Activated naive CD4-positive, alpha-beta T cell (primary cell): ENCODE measurements at places on chromosomes 6 and 20.

- no peak for DNase-seq
Measured at GRCh38 chr20:33423141-33423834, 20.3 kb downstream of the SNTA1 start.

- no peak for DNase-seq
Measured at GRCh38 chr20:17129089-17129488, 97.8 kb upstream of the PCSK2 start.

DNA sequence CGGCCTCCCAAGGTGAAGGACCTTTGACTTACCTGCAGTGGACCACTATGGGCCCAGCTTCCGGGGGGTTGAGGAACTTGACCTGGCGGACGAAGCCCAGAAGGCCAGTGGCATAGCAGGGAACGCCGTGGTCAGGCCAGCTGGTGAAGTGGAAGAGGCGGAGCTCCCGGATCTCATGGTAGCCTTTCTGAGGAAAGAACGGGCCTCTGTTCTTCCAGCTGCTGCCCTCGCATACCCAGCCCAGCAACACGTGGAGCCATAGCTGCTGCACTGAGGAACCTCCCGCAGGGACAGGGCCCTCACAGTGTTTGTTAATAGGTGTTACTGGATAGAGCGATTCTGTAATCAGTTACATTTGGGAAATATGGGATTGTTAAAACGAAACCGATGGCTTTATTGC is 492.1 kb upstream of the CHD6 start:
- no peak for DNase-seq

DNA sequence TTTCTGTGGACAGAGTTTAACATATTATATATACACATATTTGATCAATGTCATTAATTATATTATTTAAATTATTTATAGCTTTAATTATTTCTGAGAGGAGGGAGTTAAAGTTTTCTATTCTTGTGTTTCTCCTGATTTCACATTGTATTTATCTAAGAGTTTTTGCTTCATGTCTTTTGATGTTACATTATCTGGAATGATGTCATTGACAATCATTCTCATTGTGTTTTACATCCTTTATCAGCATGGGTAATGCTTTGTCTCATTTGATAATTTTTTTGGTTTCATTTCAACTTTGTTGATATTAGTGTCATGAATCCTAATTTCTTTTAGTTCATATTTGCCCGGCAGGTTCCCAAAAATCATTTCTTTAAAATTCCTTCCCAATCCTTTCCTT is 56.7 kb upstream of the TOX2 start:
- DNase-seq = no peak

DNA sequence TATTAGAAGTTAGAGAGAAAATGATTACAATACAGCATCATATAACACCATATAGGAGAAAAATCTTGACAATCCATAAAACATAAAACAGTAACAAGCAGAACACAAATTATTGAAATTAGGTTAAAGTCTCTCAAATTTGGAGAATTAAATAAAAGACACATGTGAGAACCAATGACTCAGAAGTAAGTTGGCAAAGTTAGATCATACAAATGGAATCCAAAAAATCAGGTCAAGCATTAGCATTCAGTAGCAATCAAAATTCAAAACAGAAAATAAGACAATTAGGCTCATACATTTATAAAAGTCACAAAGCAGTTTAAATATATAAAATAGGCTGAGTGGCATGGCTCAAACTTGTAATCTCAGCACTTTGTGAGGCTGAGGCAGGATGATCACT is 775.6 kb downstream of the PHF3 start:
- DNase-seq = no peak

DNA sequence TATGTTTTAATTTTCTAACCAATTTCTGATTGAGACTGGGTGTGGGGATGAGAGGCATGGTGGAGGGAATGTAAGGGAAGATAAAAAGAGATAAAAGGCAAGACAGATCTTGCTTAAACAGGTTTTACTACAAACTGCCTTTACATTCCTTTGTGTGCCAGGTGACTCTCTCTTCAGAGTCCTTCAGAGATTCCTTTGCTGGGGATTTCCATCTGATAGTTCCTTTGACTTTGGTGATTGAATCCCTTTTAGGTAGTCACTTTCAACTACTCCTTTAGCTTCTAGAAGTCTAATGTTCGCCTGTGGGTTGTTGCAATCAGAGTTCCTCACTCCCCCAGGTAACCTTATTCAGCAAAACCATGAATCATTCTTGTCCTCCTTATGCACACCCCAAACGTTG is 283.3 kb upstream of the MANEA start:
- DNase-seq = no peak

- DNase-seq = no peak
Measured at GRCh38 chr20:3102575-3103368, 18.2 kb upstream of the AVP start.

GRCh38 chr20:37231947-37232630 is 29.5 kb downstream of the GHRH start:
- DNase-seq = no peak

DNA sequence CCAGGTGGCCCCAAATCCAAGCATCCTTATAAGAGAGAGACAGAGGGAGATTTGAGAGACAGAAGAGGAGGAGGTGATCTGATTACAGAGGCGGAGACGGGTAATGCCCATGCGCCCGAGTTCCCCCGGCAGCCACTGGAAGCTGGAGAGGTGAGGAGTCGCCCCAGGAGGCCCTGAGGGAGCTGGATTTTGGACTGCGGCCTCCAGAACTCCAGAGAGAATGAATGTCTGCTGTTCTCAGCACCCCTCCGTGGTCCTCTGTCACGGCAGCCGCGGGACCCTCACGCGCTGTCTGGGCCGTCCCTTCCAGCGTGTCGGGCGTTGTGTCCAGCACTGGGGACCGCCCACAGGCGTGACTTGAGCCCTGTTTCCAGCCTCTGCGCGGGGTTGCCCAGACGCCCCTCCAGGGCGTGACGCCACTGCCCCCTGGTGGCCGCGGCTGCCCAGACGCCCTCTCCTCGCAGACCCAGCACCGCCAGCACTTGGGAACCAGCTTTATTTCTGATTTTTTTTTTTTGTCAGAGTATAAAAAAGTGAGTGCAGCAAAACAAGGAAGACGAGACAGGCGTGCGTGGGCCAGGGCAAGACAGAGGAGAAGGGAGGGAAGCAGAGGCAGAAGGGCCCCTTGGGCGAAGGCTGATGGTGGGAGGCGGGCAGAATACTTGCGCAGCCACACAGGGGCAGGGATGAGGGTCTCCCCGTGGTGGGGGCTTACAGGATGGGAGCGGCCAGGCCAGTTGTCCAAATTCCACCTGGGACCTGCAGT is 4.1 kb upstream of the ZNF512B start:
- peak; percentile 49 for DNase-seq

- DNase-seq = no peak
Measured at GRCh38 chr20:1364106-1364505, 28.7 kb downstream of the FKBP1A start.

GRCh38 chr20:6165346-6165745 is 42.5 kb upstream of the FERMT1 start:
- no peak for DNase-seq

GRCh38 chr6:157558049-157558448 is 177.1 kb downstream of the ZDHHC14 start:
- DNase-seq = no peak

DNA sequence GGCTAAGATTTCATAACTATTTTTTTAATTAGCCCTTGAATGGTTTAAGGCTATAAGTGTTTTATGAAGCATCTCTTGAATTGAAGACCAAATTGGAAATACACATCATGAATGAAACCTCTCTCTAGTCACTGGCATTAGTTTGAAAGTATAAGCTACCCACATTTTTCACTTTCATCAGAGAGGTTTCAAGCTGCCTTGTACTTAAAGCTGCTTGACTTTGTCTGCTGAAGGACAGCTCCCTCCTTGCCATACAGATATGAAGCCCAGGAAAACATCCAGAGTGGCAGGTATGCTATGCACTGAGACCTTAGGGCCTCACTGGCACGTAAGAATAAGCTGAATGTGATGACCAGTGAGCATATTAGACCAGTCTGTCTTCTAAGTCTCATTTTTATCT is 62.7 kb downstream of the ELOVL2 start:
- no peak for DNase-seq

DNA sequence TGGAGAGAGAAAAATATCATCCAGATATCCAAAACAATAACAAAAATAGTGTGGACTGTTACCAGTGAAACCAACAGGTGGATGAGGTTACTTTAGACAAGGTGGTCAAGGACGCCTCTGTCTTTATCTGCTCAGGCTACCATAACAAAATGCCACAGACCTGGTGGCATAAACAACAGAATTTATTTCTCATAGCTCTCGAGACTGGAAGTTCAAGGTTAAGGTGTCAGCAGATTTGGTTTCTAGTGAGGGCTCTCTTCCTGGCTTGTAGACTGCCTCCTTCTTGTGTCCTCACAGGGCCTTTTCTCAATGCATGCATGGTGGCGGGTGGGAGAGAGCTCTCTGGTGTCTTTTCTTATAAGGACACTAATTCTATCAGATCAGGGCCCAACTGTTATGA is 21.1 kb upstream of the LBP start:
- DNase-seq = no peak

DNA sequence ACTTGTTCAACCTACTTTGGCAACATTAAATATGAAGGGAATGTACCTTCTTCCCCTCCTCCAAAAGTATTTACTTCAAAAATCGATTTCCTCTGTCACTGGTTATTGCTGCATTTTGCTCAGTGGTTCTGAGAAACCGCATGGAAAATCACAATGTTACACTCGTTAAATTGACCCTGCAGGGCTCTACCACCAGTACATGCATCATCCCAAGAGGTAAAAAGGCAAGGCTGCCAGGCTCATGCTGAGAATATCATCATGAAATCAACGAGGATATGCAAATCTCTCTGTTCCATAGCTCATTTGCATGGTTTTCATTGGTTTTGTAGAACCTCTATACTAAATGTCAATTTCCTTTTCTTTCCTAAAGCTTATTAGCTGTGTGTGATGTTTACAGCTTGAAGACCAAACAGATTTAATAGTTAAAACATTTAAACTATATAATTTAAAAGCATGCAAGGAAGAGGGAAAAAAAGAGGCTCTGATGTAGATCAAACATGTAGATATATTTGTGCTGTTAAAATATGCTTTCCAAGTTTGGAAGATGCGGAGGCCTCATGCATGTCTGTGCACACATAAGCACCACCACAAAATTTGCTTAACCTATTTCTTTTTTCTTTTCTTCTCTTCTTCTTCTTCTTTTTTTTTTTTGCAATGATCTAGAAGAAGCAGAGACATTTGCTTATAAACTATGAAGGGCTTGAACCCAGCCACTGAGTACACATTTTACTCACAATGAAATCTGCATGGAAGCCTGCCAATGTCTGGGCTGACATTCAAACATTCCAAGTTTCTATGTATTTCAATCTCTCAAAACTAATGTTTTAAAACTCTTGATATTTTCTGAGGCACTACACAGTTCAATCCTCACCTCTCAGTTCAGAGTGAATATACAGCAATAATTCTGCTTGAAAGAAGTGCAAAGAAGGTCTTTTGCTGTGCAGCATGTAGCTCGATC is 194.0 kb downstream of the GMPR start:
- no peak for DNase-seq

- no peak for DNase-seq
Measured at GRCh38 chr20:58584051-58584824, 66.8 kb upstream of the STX16 start.

DNA sequence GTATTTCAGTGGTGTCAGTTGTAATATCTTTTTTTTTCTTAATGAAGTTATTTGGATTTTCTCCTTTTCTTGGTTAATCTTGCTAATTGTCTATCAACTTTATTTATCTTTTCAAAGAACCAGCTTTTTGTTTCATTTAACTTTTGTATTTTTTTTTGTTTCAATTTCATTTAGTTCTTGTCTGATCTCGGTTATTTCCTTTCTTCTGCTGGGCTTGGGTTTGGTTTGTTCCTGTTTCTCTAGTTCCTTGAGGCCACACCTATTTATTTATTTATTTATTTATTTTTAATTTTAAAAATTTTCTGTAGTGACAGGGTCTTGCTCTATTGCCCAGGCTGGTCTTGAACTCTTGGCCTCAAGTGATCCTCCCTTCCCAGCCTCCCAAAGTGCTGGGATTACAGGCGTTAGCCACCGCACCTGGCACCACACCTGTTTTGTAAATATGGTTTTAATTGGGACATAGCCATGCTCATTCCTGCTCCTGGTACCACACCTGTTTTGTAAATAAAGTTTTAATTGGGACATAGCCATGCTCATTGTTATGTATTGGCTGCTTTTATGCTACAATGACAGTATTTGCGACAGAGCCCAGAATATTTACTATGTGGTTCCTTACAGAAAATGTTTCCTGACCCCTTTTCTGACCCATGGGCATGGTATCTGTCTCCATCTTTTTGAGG is 22.2 kb downstream of the KDM1B start:
- DNase-seq = no peak

GRCh38 chr6:33716890-33717632 is 5.6 kb upstream of the UQCC2 start:
- DNase-seq = no peak

DNA sequence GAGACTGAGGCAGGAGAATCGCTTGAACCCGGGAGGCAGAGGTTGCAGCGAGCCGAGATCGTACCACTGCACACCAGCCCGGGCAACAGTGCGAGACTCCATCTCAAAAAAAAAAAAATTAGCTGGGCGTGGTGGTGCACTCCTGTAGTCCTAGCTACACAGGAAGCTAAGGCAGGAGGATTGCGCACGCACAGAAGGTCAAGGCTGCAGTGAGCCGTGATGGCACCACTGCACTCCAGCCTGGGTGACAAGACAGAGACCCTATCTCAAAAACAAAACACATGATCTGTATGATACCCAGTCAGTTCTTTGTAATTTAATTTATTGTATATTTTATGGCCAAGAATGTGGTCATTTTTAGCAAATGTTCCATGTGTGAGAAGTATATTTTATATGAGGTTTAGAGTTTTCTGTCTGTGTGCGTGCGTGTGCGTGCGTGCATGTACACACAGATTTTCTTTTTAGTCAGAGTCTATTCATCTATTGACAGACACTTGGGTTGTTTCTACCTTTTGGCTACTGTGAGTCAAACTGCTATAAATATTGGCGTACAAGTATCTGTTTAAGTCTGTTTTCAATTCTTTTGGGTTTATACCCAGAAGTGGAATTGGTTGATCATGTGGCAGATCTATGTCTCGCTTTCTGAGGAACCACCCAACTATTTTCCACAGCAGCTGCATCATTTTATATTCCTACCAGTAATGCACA is 22.2 kb upstream of the MYL9 start:
- no peak for DNase-seq

DNA sequence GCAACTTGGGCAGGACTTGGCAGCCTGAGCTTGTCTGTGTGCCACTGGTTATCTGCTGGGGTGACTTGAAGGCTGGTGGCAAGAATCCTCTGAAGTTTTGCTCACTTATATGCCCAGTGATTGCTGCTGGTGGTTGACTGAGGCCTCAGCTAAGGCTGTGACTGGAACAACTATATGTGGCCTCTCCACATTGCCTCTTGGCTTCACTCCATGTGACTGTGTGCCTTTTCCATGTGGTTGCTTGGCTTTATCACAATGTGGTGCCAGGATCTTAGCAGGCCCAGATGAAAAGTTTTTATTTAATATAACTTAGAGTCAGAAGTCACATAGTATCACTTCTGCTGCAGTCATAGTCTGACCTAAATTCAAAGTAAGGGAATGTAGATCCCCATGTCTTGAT is 104.5 kb downstream of the ADAT2 start:
- no peak for DNase-seq

- no peak for DNase-seq
Measured at GRCh38 chr6:150201285-150201684, 58.4 kb downstream of the PPP1R14C start.

- DNase-seq = no peak
Measured at GRCh38 chr20:11447371-11448100, 470.2 kb upstream of the BTBD3 start.

GRCh38 chr6:15096894-15097837 is 148.7 kb upstream of the JARID2 start:
- no peak for DNase-seq
